ENCODE measurements at places on chromosomes 4 and X.

GRCh38 chr4:158762553-158762952 lies 6.3 kb upstream of the FNIP2 start:
- DNase-seq = no peak

DNA sequence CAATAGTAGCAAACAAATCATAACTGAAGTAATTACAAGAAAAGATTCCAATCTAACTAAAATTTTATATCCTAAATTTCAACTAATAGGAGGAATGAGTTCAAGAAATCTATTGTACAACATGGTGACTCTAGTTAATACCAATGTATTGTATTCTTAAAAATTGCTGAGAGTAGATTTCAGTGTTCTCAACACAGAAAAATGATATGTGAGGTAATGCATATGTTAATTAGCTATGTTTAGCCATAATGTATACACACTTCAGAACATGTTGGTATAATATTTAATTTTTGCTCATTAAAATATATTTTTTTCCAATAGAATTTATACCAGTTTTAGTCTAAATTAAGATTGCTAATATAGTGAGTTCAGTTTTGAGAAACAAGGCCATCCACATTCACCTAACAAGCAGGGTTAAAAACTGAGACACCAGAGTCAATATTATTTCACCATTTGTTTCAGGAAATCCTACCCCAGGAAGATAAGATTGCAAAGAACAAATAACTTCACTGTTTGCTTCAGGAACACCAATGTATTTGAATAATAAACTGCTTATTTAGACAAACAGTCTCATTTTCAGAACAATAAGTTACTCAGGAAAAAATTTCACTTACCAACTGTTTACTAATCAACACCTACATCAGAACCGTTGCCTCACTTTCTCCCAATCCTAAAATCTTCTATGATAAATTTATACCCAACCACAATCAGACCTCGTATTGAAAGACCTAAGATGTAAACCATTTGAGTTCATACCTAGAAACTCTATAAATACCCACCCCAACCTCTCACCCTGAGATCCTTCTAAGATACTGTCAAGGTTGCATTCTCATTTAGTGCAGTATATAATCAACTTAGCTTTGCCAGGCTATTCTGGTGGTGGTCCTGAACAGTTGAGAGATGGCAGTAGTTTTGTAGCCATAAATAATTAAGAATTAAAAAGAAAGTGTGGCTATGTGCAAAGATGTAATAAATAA lies 132.8 kb downstream of the MAB21L2 start:
- DNase-seq = no peak

GRCh38 chr4:47720787-47721186 lies 117.1 kb downstream of the CORIN start:
- no peak for DNase-seq

GRCh38 chr4:167868163-167868562 lies 224.2 kb upstream of the ANXA10 start:
- DNase-seq = no peak

GRCh38 chr4:147599206-147599605 lies 18.0 kb upstream of the TMEM184C start:
- DNase-seq = no peak

- DNase-seq = no peak
Measured at GRCh38 chrX:45479196-45479834, 278.6 kb upstream of the DIPK2B start.

DNA sequence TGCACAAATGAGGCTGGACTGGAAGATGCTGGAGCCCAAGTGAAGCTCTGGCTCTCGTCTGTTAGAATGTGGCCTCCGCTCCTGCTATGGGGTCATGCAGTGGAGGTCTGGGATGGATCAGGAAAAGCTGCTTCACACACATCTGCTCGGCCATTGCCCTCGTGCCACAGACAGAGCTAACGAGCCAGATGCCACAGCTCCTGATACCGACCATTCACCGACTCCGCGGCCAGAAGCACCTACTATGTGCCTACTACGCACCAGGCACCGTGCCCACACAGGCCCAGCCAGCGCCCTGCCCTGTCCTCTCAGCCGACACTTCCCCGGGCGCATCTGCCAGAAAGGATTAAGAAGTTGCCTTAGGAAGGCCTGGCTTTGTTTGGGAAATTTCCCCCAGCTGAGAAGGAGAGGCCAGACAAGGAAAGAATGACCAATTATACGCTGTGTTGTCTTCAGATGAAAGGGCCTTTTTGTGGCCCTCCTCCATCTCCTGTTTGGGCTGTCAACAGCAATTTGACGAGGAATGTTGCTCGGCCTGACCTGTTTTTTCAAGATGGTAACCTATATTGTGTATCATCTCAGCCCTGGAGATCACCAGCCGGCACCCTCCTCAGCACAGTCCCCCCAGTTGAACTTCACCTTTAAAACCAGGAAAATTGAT lies 34.3 kb downstream of the HMX1 start:
- DNase-seq = no peak

- no peak for DNase-seq
Measured at GRCh38 chr4:3641501-3641900, 109.3 kb upstream of the LRPAP1 start.

DNA sequence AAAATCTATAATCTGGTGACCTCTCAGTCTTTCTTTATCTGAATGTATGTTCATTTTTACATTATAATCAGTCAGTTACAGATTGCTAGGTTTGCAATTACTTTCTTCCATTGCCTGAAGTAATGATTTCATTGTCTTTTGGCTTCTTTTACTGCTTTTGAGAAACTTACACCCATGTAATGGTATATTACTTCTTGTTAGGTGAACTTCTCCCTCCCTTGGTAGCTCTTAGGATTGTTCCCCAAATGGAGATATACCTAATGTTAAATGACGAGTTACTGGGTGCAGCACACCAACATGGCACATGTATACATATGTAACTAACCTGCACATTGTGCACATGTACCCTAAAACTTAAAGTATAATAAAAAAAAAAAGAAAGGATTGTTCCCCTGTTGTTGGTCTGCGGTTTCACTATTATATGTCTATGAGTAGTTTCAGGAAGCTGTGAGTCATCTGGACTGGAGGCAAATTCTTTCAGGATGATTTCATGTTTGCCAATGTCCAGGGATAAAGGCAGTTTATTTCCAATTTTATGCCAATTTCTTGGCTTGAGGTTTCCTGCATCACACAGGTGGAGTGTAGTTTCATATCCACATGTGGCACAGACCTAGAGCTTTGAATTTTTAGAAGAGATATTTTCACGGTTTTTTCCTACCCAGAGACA lies 21.8 kb downstream of the SPANXC start:
- no peak for DNase-seq

GRCh38 chrX:70079870-70080269 lies 17.6 kb downstream of the OTUD6A start:
- DNase-seq = no peak

DNA sequence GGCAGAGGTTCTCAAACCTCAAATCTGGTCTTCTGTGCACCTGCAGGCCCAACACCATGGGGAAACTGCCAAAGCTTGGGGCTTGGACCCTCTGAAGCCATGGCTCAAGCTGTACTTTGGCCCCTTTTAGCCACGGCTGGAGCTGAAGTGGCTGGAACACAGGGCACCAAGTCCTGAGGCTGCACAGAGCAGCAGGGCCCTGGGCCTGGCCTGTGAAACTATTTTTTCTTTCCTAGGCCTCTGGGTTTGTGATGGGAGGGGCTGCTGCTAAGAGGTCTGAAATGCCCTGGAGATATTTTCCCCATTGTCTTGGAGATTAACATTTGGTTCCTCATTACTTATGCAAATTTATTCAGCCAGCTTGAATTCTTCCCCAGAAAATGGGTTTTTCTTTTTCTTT lies 18.3 kb upstream of the PI4K2B start:
- no peak for DNase-seq

DNA sequence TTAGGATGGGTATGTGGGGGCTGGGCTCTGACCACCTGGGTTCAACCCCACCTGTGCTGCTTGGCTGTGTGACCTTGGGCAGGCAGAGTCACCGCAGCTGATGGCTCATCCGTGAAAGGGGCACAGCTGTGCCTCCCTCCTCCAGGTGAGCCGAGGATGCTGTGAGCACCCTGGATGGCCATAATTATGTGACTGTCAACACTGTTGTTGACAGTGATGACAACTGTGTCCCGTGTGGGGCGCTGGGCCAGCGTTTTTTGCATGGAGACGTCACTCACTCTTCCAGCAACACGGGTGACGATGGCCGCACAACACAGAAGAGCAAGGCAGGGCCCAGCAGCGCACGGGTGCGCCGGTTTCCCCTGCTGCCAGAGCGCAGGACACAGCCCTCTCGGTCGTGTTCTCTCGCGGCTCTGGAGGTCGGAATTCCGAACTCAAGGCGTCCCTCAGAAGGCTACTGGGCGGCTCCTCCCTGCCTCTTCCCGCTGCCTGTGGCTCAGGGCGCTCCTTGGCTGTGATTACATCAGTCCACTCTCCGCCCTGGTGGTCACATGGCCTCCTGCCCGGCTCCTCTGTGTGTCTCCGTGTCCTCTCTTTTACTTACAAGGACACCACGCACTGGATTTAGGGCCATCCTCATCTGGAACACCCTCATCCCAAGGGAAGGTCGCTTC lies 1.3 kb downstream of the SH3TC1 start:
- DNase-seq = no peak

DNA sequence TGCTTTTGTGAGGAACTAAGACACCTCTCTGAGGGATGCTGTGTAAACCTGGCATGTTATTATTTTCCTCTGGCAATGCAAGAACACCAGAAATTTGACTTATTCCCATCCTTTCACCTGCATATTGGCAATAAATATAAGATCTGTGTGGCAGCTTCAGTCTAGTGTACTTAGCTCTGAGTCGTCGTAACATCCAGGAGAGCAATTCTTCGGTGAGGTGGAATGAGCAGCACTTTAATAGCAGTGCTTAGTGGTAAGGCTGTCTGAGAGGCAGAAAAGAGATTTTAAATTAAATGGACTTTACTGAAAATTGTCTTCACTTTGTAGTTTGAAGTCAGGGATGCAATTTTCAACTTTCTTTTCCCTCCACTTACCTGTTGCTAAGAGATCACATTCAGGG lies 344.9 kb downstream of the PCDH7 start:
- no peak for DNase-seq

DNA sequence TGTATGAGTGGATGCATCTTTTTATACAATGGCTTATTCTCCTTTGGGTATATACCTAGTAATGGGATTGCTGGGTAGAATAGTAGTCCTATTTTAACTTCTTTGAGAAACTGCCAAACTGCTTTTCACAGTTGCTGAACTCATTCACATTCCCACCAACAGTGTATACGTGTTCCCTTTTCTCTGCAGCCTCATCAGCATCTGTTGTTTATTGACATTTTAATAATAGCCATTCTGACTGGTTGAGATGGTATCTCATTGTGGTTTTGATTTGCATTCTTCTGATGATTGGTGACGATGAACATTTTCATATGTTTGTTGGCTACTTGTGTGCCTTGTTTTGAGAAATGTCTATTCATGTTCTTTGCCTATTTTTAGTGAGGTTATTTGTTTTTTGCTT lies 687.0 kb upstream of the EPHA5 start:
- DNase-seq = no peak

Data from stimulated activated CD8-positive, alpha-beta memory T cell treated with anti-CD3 and anti-CD28 coated beads, Interleukin-4, amount 100 ng/mL, for 1 hour (primary cell).